ENCODE measurements at places on chromosomes 3 and 15.

DNA sequence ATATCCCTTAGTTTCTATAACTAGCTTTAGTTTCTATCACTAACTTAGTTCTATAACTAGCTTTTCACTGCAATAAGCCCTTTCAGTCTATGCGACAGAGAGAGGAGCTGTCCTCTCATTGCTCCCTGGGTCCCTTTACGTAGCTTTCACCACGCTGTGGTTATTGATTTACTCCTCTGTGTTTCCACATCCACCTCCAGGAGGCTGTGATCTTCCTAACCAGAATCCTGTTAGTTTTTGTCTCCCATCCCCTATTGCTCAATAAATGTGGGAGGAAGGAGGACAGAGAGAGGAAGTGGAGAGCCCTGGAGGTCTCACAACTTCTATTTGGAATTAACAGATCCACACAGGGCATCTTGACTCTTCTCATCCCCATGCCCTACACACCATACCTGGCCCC lies 1036.1 kb downstream of the MCTP2 start:
- DNase-seq: no peak

DNA sequence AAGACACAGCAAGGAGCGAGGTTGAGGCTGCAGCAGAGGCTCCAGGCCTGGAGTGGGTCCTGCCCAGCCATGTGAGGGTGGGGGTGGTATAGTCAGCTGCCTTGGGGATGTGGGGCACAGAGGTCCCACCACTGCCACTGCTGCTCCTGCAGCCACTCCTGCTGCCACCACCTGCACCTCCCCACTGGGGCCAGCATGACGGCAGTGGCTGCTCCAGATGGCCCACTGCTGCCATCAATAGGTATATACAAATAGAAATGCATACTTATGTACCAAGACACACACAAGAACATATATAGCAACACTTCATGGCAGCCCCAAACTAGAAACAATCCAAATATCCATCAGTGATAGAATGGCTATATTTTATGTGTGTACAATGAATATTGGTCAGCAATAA lies 10.0 kb upstream of the TOP2B start:
- no peak for DNase-seq

GRCh38 chr15:34439878-34440277 lies 2.3 kb upstream of the GOLGA8A start:
- no peak for DNase-seq

- DNase-seq: no peak
Observed at GRCh38 chr3:52057812-52058495, 1.6 kb upstream of the DUSP7 start.

DNA sequence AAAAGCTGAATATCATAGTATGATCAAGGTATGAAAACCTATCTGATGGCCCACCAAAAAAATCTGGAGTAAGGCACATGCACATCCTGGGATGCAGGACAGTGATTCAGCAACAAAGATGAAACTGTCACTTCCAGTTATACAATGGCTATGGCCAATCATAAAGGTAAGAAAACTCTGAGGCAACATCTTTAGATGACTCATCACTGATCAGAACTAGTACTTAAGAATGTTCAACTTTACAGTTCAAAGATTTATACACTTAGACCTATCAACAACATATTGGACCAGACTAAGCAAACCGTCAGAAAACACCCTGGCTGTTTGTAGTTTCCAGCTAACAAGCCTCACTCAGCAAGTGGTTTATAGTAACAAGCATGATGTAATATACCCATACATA lies 21.3 kb upstream of the PLCH1 start:
- no peak for DNase-seq

DNA sequence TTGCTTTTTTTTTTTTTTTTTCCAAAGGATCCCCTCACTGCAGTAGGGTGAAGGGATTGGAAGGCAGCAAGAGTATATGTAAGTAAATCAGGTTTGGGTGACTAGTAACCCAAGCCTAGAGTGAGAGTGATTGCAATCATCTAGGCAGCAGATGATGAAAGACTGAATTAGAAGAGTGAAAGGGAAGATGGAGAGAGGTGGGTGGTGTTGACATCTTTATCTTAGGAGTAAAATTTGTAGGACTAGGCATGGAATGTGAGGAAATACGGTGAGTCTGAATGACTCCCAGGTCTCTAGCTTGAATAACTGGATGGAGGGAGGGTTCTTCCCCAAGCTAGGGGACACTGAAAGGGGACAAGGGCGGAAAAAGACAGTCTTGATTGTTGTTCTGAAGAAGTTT lies 63.4 kb downstream of the TPRG1 start:
- DNase-seq: no peak

- DNase-seq: no peak
Observed at GRCh38 chr3:131716007-131716406, 213.2 kb upstream of the MRPL3 start.

DNA sequence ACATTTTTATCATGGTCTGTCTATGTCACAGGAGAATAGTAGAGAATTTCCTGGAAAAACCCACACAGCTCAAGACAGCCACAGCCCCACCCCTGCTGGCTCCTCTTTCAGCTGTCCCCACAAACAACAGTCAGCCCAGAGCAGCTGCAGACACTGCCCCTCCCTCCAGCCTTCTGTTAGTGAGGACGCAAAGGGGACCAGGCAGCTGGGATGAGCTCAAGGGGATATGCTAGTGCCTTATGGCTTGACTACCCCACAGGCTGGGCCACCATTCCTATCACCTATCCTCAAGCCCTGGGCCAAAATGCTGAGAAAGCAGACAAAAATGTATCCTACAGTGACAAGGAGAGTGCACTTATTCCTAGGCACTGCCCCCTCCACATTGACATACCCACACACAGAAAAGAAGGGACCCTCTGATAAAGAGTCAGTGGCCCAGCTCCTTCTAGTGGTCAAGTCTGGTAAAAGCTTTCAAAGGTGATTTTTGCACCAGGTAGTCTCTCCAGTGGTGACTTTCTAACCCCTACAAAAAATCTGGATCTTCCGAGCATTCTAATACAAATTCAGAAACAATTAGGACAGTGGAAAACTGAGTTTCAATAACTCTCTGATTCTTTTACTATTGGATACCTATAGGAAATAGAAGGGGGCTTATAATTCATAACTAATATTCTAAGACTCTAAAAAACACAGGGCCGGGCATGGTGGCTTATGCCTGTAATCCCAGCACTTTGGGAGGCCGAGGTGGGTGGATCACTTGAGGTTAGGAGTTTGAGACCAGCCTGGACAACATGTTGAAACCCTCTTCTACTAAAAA lies 3.0 kb upstream of the MAP1A start:
- peak; percentile 65 for DNase-seq

DNA sequence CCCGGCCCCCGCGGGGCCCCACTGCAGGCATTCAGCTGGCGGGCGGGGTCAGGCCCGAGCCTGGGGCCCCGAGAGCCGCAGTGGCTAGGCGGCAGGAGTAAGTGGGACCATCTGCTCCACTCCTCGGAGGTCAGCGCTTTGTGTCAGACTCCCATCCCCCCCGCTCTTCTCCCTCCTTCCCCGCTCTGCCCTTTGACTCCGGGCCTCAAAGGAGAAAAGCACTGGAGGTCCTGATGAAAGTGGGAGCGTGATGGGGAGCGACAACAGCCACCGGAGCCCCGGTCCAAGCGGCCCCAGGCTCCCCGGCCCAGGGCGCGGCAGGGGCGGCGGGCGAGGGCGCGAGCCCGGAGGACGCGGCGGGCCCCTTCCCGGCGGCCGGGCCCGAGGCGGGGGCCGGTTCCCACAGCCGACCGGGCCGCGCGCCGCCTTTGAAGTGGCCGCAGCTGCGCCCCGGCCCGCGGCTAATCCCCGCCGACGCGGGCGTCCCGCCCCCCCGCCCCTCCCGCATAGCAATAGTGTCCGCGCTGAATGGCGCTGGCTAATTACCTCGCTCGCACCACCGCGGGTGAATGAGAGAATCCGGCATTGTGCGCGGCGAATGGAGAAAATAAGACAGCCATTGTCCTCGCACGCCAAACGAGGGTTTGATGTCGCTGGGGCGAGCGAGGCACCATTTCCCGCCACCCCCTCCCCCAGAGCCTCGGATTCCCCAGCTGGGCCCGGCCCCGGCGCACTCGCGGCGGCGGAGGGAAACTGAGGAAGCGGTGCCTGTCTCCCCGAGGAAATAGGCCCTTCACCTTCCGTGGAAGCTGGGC lies 22.4 kb downstream of the IGDCC3 start:
- DNase-seq: no peak

DNA sequence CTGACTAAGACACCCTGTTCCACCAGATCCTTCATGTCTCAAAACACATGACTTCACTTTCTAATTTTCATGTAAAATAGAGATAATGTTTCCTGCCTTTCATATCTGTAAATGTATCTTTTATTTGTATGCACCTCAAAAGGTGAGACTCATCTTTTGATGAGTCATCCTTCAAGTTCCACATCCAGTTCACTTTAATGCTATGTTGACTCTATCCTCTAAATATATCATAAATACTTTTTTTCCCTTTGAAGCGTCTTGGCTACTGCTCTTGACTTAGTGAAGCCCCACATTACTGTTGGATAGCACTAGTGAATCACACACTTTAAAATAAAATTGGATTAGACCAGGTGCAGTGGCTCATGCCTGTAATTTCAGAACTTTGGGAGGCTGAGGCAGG lies 741.1 kb downstream of the VGLL3 start:
- no peak for DNase-seq

- no peak for DNase-seq
Observed at GRCh38 chr3:167493244-167493643, 19.4 kb upstream of the SERPINI2 start.

DNA sequence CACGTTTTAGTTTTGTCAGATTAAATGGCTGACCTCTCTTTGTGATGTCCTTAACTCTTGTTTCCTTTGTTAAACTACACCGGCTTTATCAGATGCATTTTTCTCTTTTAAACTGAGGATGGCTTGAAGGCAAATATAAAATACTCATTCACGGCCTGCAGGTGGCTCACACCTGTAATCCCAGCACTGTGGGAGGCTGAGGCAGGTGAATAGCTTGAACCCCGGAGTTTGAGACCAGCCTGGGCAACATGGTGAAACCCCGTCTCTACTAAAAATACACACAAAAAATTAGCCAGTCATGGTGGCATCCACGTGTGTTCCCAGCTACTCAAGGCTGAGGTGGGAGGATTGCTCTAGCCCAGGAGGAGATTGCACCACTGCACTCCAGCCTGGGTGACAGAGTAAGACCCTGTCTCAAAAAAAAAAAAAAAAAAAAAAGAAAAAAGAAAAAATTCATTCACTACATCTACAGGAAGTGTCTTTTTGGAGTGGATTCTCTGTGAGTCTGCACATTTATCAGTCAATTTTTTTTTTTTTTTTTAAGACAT lies 34.7 kb upstream of the SACM1L start:
- no peak for DNase-seq

- no peak for DNase-seq
Observed at GRCh38 chr3:155448531-155448930, 155.0 kb upstream of the STRIT1 start.

GRCh38 chr3:48945432-48945831 lies 26.8 kb downstream of the ARIH2 start:
- no peak for DNase-seq

- no peak for DNase-seq
Observed at GRCh38 chr3:134363381-134363755, 10.9 kb downstream of the AMOTL2 start.

DNA sequence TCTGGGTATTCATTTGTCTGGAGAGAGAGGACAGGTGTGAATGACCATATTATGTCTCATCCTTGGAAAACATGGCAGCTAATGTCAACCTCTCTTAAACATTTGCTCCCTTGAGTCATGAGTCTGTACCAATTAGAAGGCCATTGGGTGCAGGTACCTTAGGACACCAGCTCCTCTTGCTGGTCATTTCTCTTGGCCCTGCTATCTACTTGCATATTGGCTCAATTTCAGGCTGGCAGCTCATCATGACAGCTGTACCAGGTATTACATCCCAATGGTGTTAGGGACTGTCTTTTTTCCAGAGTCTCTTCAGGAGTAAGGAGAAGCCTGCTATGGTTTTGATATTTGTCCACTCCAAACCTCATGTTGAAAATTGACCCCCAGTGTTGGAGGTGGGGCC lies 92.2 kb upstream of the ANKRD28 start:
- DNase-seq: no peak

DNA sequence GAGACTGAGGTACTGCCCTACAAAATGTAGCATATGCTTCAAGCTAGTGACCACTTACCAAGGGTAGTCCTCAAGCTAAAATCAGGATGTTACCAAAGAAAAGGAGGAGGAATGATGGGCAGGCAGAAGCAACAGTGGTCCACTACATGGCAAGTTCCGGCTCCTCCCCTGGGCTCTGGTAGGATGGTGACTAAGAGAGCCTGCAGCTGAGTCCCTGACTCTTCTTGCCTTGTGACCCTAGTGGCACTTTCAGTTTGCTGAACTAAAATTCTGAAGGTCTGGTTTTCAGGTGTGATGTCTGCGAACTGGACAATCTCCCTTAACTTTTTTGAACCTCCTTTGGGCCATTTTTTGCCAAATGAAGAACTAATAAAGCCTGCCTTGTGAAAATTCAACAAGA lies 40.9 kb downstream of the MRPL46 start:
- no peak for DNase-seq

- DNase-seq: no peak
Observed at GRCh38 chr3:168155303-168155702, 59.6 kb upstream of the GOLIM4 start.

DNA sequence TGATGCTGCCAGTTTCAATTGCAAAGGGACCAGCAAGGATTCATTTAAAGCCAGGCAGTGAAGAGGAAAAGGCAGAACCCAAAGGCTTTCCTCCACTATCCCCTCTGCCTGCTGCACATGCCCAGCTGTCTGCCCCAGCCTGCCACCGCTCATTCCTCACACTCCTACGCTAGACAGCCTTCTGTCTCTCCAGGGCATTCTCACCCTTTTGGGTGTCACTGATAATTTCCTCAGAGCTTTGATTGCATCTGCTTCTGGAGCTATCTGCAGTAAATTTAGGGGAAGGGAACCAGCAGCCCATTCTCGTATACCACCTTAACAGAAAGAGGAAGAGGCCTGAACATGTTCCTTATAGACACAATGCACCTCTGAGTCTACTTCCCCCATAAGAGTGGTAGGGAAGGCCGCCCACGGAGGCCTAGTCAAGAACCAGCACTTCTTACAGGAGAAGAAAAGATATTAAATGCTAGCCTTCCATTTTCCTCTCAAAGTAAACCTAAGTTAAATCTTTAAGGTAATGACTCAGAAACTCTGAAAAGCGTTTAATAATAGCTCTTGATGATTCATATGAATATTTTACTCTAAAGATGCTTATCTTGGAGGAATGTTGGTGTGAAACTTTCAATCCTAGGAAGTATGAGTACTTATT lies 20.9 kb downstream of the NUDT16 start:
- DNase-seq: no peak

GRCh38 chr3:31331278-31331677 lies 201.4 kb upstream of the STT3B start:
- DNase-seq: no peak

- DNase-seq: no peak
Observed at GRCh38 chr3:178741020-178741419, 204.8 kb downstream of the KCNMB2 start.

GRCh38 chr3:65939801-65940246 lies 98.9 kb downstream of the MAGI1 start:
- DNase-seq: no peak

GRCh38 chr15:44545913-44546802 lies 9.2 kb downstream of the EIF3J start:
- no peak for DNase-seq

DNA sequence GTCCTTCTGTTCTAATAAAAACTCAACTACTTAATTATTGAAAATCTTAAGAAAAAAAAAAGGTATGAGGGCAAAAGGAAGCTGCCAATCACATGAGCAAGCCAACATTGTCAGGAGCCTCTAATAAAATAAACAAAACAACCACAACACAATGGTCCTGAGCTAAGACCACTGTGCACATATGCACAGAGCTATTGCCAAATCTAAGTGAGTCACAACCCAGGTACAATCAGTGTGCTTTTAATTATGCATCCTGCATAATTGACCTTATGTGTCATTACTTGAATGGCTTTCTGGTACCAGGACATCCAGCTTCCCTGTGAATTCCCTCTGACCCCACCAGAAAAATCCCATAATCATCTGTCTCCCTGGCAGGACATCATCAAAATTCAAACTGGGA lies 639.8 kb downstream of the MAGI1 start:
- DNase-seq: no peak

Data from tibial artery (tissue), 4 donors.